ENCODE measurements at places on chromosomes 12 and 14.

- no peak for DNase-seq
Observed at GRCh38 chr14:58912799-58913432, 275.2 kb downstream of the DACT1 start.

GRCh38 chr12:52307836-52308805, 13.1 kb downstream of the KRT83 start:
- no peak for DNase-seq

DNA sequence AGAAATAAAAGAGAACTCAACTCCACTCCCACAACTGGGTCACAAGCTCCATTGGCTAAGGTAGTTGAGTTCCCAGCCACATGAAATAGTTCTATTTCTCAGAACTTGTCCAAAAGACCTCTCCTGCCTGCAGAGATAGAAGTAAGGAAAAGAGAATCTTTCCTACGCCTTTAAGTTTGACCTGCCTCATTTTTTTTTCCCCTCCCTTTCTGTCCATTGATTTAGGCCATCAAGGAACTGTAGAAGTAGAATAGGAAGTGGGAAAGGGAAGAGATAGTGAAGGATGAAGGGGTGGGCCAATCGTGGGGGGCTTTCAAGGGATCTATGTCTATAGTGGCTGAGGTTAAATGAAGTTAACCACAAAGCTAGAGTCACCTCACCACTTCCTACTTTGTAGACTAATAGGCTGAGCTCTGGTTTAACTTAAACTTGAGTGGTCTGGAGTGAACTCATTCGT, 13.9 kb upstream of the NUDT4 start:
- no peak for DNase-seq

DNA sequence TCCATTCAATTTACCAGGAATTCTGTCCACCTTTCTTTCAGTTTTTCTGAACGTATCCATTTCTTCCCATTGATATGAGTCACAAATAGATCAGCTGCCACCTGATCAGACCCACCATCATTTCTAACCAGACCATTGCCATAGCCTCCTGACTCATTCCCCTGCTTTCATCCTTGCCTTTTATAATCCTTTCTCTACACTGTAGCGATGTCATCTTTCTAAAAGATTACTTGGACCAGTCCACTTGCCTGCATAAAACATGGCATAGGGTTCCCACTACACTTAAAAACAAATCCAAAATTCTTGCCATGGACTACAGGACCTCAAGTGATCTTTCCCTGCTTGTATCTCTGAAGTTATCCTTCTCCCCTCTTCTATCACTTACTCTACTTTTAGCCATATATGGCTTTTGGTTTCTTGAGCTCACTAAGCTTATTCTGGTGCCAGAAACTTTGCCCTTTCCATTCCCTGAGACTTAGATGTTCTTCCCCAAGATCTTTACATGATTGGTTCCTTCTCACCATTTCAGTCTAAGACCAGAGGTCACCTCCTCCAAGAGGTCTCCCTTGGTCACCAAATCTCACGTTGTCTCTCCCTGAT, 149.5 kb upstream of the KRR1 start:
- no peak for DNase-seq

- no peak for DNase-seq
Observed at GRCh38 chr12:52061470-52062166, 8.2 kb upstream of the ATG101 start.

- no peak for DNase-seq
Observed at GRCh38 chr14:73173092-73173735, 36.9 kb downstream of the PSEN1 start.

- no peak for DNase-seq
Observed at GRCh38 chr12:89179983-89180382, 172.3 kb downstream of the DUSP6 start.

DNA sequence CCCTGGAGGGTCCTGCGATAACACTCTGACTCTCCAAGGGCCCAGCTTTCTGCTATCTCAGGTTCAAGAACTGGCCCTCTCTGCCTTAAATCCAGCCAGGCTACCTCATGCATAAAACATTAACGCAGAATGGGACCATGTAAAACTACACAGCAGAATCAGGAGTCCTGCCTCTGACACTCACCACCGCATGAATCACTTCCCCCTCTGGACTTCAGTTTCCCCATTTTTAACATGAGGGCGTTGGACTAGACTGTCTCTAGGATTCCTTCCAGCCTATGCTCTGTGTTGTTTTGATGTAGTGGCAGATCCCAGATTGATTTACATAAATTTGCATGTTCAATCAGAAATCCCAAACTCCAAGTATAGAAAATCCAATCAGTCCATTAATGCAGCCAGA, 3.3 kb downstream of the NCKAP5L start:
- no peak for DNase-seq
